ENCODE measurements at places on chromosomes 4 and X. TPM values are rescaled to one million over a fixed set of nuclear protein-coding genes. Genes with fewer than 3 reads are reported as not detected.

DNA sequence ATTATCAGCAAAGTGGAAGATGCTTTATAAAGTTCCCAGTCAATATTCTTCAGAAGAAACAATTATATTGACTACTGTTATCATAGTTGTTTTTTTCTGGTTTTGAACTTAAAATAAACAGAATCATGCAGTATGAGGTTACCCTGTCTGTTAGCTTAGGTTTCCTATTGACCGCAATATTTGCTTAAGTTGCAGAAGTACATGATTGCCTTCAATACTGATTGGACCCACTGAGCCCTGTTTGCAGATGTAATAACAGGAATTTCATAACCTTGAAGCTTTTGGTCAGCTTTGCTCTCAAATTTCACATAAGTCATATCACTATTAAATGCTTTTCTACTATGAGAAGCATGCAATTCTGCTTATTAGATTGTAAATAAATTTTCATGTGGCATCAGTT, 229.1 kb upstream of the FSTL5 start:
- no peak for DNase-seq

Gene EFHC2
- 0.27 TPM for polyA plus RNA-seq

GRCh38 chr4:101967697-101968346, 177.3 kb downstream of the BANK1 start:
- DNase-seq, result peak; percentile 15

GRCh38 chrX:109344678-109345077, 137.2 kb downstream of the GUCY2F start:
- DNase-seq, result no peak

Gene TEX11
- not detected for polyA plus RNA-seq

GRCh38 chr4:87489678-87490077, 39.5 kb downstream of the SPARCL1 start:
- peak; percentile 58 for DNase-seq

DNA sequence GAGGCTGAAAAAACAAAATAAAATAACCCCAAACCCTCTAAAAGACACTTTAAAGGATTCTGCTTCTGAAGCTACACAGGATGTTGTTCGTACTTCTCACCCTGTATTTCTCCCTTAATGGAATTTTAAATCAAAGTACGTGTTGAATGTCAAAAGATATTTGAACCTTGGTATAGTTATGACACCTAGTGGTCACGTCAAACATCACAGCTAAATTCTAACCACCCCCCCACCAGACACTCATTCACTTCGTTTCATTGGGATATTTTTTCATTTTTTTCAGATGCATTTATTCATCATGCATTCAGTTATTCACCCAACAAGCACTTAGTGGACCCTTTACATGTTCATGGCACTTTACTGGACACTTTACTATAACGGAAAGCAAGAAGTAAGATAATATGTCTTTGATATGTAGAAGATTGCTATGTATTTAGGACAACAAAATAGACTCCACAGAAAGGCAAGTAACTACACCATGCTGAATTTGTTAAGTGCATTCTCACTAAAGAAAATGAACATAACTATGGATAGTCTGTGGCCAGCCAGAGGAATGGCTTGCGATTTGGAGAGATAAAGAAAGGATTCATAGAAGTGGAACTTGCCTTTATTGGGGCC, 62.5 kb upstream of the GPR174 start:
- peak; percentile 28 for DNase-seq

DNA sequence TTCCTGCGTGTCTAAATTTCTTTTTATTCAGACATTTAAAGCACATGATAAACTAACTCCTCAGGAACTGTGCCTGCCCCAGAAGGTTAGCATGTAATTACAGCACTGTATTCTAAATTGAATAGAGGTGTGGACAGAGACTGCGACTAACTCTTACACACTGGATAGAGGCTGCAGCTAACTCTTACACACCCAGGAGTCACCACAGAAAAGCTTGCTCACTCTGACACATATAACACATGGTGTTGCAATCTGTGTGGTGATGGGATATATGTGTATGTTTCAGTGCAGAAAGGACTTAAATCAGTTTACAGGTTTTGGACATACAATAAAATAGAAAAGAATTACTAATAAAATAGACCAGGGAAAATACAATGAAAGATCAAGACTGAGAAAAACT, 41.5 kb downstream of the SMAD1 start:
- DNase-seq, result peak; percentile 66

DNA sequence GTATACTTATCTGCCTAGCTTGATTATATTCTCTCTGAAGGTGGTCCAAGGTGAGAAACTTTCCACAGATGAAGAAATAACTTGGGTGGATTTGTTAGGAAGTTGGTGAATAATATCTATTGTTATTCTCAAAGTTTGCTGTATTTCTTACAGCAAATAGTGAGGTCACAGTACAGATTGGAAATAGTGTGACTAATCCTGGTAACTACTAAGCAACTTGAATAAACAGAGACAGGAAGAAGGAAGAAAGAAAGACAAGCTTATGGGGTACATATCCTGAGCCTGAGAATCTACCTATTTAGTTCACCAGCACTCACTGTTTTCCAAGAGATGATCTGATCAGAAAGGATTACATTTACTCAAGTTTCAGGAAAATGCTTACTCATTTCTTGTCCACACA, 1416.1 kb downstream of the RPA4 start:
- no peak for DNase-seq

GRCh38 chr4:54231768-54232688, 2.9 kb downstream of the PDGFRA start:
- peak; percentile 83 for DNase-seq

DNA sequence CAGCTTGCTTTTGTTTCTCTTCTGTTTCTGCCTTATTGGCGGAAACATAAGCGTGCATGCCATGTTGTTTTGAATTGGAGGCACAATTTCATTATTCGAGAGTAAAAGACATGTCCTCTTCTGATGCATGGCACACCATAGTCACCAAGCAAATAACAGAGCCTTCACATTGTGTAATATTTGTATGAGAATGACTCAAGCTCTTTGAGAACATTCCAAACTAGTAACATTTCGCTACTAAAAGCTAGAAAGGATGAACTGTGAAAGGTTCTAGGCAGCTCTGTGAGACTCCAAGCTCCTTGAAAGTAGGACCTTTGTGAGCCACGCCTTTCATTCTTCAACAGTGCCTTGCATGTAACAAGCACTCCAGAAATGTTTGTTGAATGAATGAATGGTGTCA, 9.2 kb upstream of the ANXA3 start:
- peak; percentile 85 for DNase-seq

DNA sequence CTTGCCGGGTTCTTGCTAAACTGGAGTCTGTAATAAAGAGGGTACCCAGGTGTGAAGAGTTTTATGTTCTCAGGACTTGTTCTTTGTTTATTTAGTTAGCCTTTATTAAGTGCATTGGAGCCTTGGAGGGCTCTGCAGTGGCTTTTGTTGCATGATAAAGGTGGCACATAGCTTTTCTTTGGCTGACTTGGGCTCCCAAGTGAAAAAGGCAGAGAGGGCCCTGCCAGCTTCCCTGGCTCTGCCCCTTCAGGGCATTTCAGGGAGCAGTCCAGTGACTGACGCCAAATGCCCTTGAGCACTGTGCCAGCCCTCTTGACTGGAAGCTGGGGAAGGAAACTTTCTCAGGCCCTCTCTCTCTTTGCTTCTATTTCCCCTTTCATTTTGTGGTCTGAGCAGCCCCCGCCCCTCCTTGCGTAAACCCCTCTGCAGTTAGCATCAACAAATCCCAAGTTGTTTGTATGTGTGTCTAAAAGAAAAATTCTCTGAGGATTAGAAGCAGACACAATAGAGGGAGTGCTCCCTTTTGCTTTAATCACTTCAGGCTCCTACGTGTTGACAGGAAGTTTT, 152.2 kb downstream of the NHS start:
- DNase-seq, result no peak

Gene CNKSR2
- polyA plus RNA-seq, result 0.43 TPM

DNA sequence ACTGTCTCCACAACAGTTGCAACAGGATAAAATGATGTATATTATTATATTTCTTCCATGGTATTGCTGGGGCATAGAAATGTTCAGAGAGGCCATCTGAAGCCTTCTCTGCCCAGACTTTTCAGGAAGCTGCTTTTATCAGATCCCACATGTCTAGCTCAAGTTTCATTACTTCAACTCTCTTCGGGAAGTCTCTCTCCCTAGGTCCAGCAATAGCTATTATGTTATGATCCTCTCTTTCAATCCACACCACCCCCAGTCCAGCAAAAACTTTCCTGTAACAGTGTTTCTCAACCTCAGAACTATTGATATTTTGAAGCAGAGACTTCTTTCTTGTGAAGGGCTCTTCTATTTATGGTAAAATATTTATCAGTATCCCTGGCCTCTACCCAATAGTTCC, 44.9 kb downstream of the CXCL1 start:
- DNase-seq, result no peak

DNA sequence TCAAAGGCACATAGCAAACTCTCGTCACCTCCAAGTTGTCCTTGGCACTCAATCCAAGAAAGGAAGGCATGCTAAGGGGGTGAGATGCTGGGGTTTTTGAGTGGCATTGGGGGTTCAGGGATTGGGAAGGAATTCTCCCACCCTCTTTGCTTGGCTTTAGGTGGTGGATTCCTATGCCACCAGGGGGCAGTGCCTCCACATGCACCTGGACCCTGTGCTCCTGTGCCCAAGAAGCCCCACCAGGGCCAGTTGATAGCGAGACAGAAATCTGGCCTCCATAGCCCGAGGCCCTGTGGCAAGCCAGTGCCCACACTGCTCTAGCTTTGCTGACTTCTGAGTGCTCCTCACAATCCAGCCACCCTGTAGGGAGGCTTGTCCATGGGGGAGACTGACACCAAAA, 2.0 kb upstream of the FATE1 start:
- peak; percentile 22 for DNase-seq

- DNase-seq, result no peak
These were observed 10.5 kb downstream of the PGM2 start for GRCh38 chr4:37836838-37837440.

- DNase-seq, result no peak
These were observed 277.2 kb downstream of the HS3ST1 start for GRCh38 chr4:11151500-11151899.

DNA sequence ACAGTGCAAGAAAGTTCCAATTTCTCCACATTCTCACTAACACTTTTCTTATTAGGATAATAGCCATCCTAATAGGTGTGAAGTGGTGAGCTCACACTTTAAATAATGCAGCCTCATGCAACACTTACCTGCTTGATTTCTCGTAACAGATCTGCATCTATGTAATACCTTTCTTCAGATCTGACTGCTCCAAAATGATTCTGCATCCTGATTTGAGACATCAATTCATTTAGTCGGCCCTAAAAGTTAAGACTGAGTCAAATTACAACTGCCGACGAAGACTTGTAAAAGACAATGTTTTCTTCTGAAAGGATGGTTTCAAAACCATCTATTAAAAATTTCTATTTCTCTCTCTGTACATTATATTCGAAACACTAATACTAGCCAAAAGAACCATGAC, 30.7 kb downstream of the NUP54 start:
- DNase-seq, result no peak

Gene FDCSP
- not detected for polyA plus RNA-seq

Gene TRAM1L1
- 3.3 TPM for polyA plus RNA-seq

GRCh38 chr4:3285558-3286334, 7.1 kb upstream of the RGS12 start:
- DNase-seq, result peak; percentile 88

- no peak for DNase-seq
These were observed 78.6 kb downstream of the HAUS3 start for GRCh38 chr4:2163311-2163821.

DNA sequence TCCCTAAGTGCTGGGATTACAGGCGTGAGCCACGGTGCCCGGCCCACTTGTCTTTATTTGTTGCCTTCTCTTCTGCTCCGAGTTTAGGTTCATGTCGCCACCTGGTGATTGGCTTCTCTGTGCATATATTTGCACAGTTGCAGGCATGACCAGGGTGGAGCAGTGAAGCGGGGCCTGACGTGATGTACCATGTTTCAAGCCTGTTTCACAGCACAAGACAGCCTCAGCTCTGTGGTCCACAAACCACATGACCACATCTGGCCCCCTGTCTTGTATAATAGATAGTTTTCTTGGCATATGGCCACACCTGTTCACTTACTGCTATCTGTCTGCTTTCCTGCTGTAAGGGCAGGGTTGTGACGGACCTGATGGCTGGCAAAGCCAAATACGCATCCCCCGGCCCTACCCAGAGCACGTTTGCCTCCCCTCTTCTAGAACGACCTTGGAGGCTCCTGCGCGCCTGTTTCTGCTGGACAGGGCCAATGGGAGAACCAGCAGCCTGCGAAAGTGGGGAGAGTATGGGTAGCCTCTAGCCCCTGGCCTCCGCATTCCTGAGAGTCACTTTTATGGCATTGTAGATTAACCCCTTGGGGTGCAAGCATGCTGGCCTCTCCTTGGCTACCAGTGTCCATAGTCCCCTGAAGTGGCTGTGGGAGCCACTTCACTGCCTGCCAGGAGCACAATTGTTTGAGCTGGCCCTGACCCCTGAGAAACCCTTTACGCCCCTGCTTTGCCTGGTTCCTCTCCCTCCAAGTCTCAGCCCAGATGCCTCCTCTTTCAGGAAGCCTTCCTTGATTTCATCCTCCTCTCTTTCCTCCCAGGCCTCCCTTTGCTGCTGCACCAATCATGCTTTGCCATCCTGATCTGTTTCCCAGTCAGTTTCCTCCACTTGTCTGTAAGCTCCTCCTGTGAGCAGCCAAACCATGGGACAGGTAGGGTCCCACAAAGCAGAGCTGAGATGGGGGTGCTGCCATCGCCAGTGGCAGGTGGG, 6.0 kb upstream of the SH3TC1 start:
- peak; percentile 43 for DNase-seq

- DNase-seq, result peak; percentile 77
These were observed 6.8 kb upstream of the TCEANC start for GRCh38 chrX:13646154-13646549.

Gene NPY1R
- polyA plus RNA-seq, result not detected

GRCh38 chrX:30489323-30489722, 88.2 kb downstream of the TASL start:
- peak; percentile 1 for DNase-seq

Gene RADX
- 0.53 TPM for polyA plus RNA-seq

- DNase-seq, result no peak
These were observed 3.8 kb downstream of the CXCL8 start for GRCh38 chr4:73744203-73744602.

GRCh38 chr4:8472158-8472688, 31.6 kb downstream of the TRMT44 start:
- DNase-seq, result no peak
